Fibroblast of the conjunctiva (primary cell): ENCODE measurements at places on chromosomes 13 and 19.

DNA sequence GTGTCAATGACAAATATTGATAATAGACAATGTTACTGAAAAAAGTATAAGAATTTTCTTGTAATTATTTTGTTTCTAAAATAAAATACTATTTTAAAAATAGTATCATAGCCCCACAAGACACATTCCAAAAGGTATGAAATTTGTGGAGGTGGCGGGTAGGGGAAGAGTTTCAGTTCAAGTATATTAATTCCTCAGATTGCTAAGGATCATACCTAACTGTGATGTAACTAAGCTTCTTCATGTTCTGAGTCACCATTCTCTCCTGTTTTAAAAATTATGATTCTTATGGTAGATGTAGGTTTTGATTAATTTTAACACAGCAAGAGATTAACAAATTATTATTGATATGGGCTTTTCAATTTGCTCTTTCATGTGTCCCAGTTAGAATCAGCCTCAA is 61.3 kb downstream of the MYO16 start:
- no peak for DNase-seq

- DNase-seq, result no peak
Measured at GRCh38 chr19:947707-948539, 22.1 kb downstream of the ARID3A start.

GRCh38 chr13:94416454-94417080 is 62.9 kb downstream of the DCT start:
- peak; percentile 23 for DNase-seq

GRCh38 chr13:54768214-54768613 is 1739.6 kb downstream of the OLFM4 start:
- no peak for DNase-seq

- DNase-seq, result no peak
Measured at GRCh38 chr19:28823338-28823961, 389.5 kb downstream of the UQCRFS1 start.

DNA sequence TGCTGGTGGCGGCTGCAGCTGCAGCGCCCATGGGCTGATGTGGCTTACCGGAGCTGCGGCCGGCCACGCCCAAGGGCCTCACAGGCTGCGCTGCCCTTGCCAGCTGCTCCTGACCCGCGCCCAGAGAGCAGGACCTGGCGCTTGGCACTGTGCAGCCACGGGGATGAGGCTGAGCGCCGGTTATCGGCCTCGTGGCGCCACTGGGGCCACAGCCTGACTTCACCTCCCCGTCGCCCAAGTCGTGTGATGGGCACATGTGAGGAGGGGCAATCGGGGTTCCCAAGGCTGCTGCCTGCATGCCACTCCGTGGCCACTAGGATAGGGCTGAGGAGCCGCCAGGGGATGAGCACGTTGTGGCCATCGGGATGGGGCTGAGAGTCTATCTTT is 77.2 kb upstream of the PABPC3 start:
- no peak for DNase-seq

DNA sequence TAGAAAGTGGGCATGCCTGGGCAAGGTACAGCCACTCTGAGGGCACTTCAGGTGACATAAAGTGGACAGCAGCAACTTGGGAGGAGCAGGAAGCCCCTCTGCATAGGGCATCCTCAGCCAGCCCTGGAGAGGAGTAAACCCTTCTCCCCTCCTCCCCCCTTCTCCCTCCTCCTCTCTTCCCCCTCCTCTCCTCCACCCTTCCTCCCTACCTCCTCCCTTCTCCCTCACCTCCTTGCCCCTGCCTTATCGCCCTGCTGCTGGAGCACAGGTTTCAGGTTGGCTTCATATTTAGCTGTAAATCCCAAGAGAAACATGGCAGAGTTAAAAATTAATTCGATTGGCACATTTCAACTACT is 30.5 kb upstream of the ATP12A start:
- DNase-seq, result no peak

- no peak for DNase-seq
Measured at GRCh38 chr19:35149463-35149862, 5.1 kb upstream of the FXYD5 start.

- no peak for DNase-seq
Measured at GRCh38 chr19:48632692-48633147, 4.5 kb downstream of the DBP start.

GRCh38 chr13:46831588-46832194 is 34.7 kb upstream of the ESD start:
- DNase-seq, result peak; percentile 23
